ENCODE measurements at places on chromosomes 1 and 21.
A peak's percentile ranks its signal among the peaks of the same experiment; 100 is the strongest.

GRCh38 chr1:6586404-6586816, 6.6 kb downstream of the ZBTB48 start:
- no peak for DNase-seq

DNA sequence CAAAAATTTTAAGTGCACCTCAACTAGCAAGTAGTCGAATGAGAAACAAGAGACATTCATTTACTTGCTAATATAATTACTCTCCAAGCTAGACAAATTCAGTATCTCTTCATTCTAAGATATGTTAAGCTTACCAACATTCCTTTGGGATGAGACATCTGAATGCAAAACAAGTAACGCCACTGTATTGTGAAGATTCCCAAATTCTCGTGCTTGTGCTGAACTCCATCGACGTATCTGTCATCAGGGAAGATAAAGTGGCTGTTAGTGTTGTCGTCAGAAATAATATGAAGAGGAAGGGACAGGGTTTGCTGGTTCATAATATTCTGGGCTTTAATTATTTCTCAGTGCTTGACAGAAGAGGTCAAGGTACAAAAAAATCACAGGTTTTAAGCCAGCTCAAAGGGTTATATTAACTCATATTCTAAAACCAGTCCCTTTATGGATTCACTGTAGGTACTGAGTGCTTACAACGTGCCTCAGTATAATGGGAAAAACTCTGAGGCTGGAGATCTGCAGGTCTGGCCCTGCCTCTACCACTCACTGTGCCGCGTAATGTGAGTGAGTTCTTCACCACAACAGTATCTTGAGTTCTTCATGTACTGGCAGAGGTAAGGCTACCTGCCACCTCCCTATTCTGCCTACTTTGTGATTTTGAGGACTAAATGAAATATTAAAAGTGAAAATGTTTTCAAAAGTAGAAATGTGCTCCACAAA, 42.0 kb downstream of the PCSK9 start:
- peak; percentile 7 for DNase-seq

DNA sequence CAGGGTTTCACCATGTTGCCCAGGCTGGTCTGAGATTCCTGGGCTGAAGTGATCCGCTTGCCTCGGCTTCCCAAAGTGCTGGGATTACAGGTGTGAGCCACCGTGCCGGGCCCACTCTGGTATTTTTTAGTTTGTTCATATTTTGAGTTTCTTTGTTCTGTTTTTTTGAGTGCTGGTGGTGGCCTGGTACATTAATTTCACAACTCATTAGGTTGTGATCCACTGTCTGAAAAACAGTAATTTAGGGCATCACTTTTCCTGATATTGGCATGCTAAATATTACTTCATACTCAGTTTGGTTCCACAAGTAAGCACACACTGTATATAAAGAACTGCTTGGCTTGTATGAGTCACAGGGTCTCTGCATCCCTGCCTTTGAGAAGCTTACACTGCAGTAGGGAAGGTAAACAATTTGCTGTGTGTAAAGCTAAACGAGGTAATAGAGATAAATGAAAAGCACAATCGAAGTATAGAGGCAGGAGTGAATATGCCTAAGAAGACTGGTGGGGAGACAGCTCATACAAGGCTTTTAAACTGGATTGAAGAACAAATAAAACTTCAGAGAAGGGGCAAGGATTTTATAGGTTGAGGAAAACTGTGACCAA, 7.7 kb downstream of the SNX27 start:
- DNase-seq: no peak

DNA sequence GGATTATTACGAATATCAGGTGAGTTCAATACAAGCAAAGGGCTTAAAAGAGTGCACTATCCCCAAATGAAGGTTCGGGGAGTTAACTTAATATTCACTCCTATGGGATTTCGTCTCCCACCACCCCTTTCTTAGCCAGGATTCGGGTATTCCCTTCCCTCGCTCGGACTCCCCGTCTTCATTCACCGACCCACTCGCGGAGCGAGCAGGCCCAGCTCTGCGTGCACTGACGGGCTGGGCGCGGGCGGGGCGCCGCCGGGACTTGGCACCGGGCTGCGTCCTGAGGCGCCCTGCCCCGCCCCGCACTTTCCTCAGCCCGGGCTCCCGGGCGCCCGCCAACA, 7.7 kb upstream of the MPZL1 start:
- DNase-seq: no peak

GRCh38 chr1:226738421-226738994, 574 bp downstream of the ITPKB start:
- no peak for DNase-seq

Measured in NCI-H460 (cell line).